GM12891 (cell line): ENCODE measurements at places on chromosomes 5 and 9.

- DNase-seq = peak; percentile 67
Observed at GRCh38 chr9:134403682-134404301, 77.5 kb downstream of the RXRA start.

DNA sequence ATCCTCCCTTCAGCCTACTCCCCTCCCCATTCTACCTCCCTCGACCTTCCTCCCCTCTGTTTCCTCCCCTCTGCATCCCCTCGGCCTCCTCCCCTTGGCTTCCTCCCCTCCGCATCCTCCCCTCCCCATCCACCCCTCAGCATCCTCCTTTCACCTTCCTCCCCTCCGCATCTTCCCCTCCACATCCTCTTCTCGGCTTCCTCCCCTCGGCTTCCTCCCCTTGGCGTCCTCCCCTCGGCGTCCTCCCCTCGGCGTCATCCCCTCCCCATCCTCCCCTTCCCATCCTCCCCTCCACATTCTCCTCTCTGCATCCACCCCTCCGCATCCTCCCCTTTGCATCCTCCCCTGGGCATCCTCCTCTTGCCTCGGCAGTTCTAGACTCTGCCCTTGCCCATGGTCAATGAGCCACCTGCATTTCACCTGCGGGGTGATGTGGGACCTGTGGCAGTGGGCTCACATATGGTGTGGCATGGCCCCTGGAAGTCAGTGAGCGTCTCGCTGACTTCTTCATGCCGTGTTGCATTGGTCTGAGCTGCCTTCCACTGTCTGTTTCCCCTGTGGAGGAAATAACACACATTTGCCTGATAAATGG, 113.0 kb downstream of the WNK2 start:
- peak; percentile 11 for DNase-seq

DNA sequence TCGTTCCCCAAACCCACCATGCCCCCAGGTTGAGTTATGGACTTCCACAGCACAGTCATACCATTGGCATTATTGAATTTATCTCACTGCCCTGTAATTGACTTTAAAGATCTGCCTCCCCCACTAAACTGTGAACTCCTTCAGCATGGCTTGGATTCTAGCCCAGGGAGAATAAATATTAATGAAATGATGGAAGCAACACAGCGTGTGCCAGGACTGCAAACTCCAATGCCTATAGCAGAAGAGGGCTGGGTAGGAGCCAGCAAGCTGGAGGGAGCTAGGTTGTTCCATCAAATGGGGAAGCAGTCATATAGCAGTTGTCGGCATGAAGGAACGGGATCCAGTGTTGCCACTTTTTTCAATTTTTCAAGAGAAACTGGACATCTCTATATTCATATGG, 69.0 kb upstream of the MSX2 start:
- DNase-seq = no peak

- DNase-seq = no peak
Observed at GRCh38 chr9:26551971-26552370, 340.6 kb downstream of the CAAP1 start.

DNA sequence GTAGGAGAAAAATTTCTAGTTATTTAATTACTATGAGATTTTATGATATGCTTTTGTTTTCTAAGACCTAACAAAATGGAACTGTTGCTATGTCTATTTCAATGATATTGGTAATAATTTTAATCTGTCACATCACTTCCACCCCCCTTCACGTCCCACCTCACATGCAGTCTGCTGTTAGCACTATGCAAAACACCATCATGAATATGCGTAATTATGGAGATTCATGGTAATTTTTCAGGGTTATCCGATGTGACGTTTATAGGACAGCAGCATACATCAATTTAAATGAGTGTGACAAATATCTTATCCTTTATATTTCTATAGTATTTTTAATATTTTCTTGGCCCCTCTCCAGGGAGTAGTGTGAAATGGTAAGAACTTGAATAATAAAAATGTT, 283.8 kb upstream of the TMEM161B start:
- DNase-seq = no peak
